ENCODE measurements at places on chromosomes 3 and 15.
A peak's percentile ranks its signal among the peaks of the same experiment; 100 is the strongest.

GRCh38 chr15:67831363-67831762 is 6.1 kb downstream of the SKOR1 start:
- no peak for DNase-seq

DNA sequence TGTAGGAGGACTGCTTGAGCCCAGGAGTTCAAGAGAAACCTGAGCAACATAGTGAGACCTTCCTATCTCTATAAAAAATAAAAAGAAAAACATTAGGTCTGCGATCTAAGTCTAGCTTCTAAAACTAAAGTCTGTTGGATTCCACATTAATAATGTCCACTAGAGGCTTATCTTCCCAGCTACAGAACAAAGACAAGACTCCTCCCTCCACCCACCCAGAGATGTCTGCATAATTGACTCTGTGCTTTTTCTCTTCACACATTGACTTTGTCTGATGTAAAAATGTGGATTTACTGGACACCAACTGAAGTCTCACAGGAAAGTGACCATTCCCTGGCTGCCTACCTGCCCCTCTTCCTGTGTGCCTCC is 91.8 kb downstream of the ATP10A start:
- DNase-seq: no peak

DNA sequence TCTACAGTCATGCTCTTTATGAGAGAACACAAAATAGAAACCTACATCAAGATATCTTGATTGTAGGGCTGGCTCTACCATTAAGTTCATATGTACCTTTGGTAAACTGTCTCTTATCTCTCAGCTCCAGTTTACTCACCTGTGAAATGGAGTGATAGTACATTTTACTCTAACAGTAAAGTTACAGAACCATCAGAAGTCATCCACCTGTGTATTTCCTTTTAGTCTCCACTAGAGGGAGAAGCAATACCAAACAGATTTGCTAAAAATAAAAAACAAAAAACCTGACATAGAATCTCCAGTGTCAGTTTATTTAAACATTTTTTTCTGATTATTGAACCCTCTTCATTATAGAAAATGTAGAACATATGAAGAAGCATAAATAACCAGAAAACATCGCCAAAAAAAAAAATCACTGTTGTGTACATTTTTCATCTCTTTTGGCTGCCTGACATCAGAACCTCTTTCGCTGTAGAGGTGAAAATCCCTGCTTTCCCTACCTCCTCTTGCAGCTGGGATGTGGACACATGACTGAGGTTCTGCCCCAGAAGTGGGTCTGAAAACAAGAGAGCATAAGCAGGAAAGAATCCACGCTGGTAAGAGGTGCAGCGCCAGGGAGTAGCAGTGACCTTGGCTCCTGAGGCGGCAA is 48.7 kb upstream of the WDR72 start:
- DNase-seq: no peak

GRCh38 chr3:129278966-129279906 is 566 bp downstream of the HMCES start:
- DNase-seq: peak; percentile 29

GRCh38 chr3:99562138-99562537 is 76.3 kb upstream of the COL8A1 start:
- DNase-seq: peak; percentile 11

DNA sequence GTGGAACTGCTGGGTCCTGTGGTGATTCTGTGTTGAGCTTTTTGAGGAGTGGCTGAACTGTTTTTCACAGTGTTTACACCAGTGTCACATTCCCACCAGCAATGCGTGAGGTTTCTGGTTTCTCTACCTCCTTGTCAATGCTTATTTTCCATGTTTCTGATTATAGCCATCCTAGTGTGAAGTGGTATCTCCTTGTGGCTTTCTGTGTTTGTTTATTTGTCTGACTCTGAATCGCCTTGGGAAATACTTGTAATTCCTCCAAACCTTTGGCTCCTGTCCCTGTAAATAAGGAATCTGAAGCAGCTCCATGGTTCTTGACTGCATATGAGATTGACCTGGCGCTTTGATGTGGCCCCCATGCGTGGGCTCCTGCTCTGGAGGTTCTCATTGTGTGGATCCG is 20.6 kb downstream of the FAN1 start:
- DNase-seq: peak; percentile 83

- DNase-seq: peak; percentile 56
Observed at GRCh38 chr3:177190756-177191681, 6.3 kb downstream of the TBL1XR1 start.

- no peak for DNase-seq
Observed at GRCh38 chr15:58288592-58288991, 143.2 kb upstream of the LIPC start.

- no peak for DNase-seq
Observed at GRCh38 chr15:86060674-86061073, 19.0 kb upstream of the AGBL1 start.

DNA sequence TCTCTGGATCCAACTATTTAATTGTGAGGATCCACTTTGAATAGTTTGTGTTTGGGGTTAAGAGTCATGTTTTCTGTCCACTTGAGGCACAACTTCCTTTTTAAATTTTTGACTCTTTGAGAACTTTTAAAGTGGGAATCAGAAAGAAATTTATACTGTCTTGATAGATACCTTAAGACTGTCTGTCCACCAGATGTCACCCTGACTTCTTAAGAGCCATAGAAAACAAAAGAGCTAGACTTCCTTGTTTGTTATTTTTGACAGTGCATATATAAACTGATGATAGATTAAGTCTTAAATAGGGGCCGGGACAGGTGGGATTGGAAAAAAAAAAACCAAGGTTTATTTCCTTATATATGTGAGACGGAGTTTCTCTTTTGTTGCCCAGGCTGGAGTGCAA is 52.1 kb upstream of the WDR72 start:
- DNase-seq: no peak

- no peak for DNase-seq
Observed at GRCh38 chr3:29381595-29381994, 100.7 kb downstream of the RBMS3 start.

DNA sequence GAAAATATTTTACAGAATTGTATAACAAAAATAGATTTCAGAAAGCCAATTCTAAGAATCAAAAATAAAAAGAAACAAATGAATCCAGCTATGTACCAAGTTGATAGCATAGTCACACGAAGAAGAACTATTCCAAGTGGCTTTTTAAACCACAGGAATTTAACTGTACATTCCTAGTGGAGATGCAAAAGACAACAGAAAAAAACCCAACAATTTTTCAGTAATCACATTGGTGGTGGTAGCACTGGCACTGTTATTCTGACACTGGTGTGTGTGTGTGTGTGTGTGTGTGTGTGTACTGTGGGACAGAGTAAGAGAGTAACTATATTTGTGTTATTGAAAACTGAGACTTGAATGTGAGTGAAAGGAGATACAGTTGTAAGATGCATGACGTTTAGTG is 9.1 kb downstream of the BFSP2 start:
- peak; percentile 8 for DNase-seq

- peak; percentile 26 for DNase-seq
Observed at GRCh38 chr3:149765762-149766334, 13.6 kb upstream of the COMMD2 start.

GRCh38 chr15:39279311-39279710 is 301.6 kb upstream of the THBS1 start:
- DNase-seq: peak; percentile 97

GRCh38 chr3:186940967-186941366 is 10.6 kb downstream of the ST6GAL1 start:
- no peak for DNase-seq

GRCh38 chr3:60424942-60425341 is 826.3 kb downstream of the FHIT start:
- no peak for DNase-seq

DNA sequence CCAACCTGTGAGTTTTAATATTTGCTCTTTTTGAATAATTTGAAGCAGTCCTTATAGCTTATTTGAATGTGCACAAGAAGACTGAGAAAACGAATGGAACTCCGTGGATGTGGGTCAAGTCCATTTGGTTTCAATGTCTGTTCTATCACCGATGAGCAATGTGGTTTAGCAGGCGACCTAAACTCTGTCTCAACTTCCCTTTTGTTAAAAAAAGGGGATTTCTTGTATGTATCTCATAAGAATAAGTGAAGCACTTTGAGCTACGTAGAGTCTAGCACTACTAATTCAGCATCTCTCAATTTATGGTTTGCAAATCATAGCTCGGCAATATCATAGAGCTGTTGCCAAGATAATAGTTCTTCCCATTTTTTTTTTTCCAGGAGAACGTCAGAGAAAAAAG is 4.6 kb upstream of the SKIL start:
- no peak for DNase-seq
